Fibroblast of skin of abdomen (primary cell): ENCODE measurements at places on chromosomes 7 and 10.

DNA sequence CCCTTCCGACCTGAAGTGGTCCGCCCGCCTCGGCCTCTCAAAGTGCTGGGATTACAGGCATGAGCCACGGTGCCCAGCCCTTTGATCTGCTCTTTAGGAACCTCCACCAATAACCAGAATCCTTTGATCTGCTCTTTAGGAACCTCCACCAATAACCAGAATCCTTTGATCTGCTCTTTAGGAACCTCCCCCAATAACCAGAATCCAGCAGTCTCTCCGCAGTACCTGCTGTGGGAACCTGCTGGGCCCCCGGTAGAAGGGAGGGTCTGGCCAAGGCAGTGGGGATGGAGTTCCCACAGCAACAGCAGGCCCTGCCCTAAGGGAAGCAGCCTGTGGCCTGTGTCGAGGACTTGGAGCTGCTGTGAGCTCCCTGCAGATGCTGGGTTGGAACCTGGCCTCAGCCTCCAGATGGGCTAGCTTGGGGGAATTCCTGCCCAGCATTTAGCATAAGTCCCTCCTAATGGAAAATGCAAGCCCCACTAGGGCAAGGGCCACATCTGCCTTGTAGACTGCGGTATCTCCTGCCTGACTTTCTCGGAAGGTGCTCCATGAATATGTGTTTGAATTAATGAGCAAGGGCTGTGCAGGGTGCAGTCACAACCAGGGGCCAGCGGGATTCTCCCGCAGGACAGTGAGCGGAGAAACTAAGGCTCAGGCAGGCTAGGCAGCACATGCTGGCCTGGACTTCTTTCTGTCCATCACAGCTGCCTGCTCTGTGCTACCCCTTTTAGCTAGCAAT is 165.8 kb downstream of the UBE2H start:
- DNase-seq = no peak

GRCh38 chr10:113859261-113859660 is 4.8 kb downstream of the NHLRC2 start:
- DNase-seq = no peak

DNA sequence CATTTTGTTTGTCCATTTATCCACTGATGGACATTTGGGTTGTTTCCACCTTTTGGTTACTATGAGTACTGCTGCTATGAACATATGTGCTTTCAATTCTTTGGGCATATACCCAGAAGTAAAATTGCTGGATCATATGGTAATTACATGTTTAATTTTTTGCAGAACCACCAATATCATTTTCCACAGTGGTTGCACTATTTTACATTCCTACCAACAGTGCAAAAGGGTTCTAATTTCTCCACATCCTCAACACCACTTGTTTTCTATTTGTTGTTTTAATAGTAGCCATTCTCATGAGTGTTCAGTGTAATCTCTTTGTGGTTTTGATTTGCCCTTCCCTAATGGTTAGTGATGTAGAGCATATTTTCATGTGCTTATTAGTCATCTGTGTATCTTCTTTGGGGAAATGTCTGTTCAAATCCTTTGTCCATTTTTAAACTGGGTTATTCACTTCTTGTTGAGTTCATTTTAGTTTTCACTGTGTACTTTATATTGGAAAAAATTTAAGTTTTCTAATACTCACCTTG is 101.9 kb downstream of the HIBADH start:
- DNase-seq = peak; percentile 60

- no peak for DNase-seq
These were observed 32.1 kb downstream of the VSTM4 start for GRCh38 chr10:49083261-49083660.

- DNase-seq = no peak
These were observed 4.0 kb upstream of the CREB5 start for GRCh38 chr7:28408105-28408959.

DNA sequence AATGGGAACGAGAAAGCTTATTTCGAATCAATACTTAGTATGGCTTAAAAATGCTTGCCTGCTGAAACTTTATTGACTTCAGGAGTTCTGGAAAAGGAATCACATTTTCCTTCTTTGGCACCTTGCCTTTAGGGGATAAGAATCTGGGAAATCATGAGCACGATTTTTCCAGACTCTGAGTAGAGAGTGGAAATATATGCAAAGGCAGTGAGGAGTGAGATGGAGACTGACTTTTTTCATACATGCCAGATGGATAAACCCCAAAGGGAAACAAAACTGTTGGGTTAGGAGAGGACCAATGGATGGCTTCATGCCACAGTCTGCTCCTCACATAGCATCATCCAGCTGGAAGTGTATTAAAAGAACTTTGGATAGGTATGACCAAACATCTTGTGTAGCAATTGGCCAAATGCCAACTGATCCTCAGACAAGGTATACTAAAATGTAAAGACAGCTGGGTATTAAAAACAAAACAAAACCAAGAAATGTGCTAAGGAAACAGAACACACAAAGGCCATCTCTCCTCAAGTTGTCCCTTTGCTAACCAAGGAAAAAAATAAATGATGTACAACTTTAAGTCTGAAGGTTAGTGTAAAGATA is 1.7 kb downstream of the COL28A1 start:
- no peak for DNase-seq

GRCh38 chr7:37196676-37197075 is 252.0 kb downstream of the ELMO1 start:
- DNase-seq = no peak

GRCh38 chr10:72229261-72230251 is 13.5 kb upstream of the ASCC1 start:
- DNase-seq = no peak

DNA sequence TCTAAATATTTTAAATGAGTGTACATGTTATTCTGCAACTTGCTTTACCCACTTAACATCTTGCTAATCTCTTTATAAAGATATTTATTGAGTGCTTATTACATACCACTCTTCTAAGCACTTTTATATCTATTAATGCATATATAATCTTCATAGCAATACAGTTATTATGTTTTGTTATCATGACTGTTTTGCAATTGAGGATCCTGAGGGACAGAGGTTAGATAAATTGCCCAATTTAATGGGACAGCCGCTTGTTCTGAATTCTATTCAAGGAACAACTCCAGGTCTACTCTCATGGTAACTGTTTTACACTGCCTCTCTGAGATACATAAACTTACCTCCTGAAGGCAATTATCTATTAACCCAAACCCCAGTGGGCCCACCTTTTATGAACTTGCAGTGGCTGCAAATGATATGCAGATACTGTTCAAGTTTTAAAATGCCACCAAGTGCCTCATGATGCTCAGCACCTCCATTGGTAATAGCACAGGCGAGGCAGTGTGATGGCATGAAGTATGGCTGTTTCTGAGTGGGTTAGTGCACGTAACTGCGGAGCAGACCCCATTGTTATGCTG is 60.5 kb downstream of the PON1 start:
- DNase-seq = no peak

GRCh38 chr7:142098004-142098403 is 13.5 kb upstream of the MGAM2 start:
- DNase-seq = no peak

DNA sequence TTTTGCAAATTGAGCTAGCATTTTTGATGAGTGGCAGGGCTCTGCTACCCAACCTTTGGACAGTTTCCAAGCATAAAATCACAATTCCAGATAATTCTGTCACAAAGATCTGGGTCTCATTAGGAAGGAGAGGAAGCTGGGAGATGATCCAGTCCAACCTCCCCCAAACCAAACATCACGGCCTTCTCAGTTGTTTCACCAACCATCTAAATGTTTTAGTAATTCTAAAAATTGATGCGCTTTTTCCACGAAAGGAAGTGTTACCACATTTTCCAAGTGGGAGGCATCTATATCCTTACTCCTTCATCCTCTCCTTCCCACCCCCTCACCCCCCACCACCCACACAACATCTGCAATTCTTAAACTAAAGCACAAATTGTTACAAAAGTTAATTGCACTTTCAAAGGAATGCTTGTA is 108.3 kb downstream of the EGFR start:
- DNase-seq = peak; percentile 61

GRCh38 chr10:100570506-100570905 is 34.8 kb downstream of the HIF1AN start:
- DNase-seq = no peak

DNA sequence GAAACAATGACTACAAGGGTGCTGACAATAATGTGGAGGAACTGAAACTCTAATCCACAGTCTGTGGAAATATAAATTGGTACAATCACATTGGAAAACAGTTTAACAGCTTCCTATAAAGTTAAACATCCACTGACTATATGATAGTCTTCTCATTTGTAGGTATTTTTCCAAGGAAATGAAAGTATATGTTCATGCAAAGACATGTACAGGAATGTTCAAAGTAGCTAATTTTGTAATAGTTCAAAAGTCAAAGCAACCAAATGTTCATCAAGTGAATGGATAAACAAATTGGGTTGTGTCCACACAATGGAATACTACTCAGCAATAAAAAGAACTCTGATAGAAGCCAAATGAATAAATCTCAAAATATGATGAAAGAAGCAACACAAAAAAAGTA is 626.0 kb upstream of the IGFBP3 start:
- DNase-seq = no peak

- no peak for DNase-seq
These were observed 3.3 kb downstream of the SLIT1 start for GRCh38 chr10:97182288-97182990.

- no peak for DNase-seq
These were observed 250.5 kb downstream of the ZMYND11 start for GRCh38 chr10:385571-386300.

DNA sequence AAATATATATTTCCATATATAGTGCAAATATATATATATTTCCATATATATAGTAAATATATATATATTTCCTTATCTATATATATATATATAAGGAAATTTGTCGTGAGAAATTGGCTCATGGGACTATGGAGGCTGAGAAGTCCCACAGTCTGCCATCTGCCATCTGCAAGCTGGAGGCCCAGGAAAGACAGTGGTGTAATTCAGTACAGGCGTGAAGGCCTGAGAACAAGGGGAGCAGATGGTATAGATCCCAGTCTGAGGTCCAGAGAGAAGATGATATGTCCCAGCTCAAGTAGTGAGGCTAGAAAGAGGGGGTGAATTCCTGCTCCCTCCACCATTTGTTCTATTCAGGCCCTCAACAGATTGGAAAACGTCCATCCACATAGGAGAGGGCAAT is 78.9 kb downstream of the MTPN start:
- DNase-seq = no peak

DNA sequence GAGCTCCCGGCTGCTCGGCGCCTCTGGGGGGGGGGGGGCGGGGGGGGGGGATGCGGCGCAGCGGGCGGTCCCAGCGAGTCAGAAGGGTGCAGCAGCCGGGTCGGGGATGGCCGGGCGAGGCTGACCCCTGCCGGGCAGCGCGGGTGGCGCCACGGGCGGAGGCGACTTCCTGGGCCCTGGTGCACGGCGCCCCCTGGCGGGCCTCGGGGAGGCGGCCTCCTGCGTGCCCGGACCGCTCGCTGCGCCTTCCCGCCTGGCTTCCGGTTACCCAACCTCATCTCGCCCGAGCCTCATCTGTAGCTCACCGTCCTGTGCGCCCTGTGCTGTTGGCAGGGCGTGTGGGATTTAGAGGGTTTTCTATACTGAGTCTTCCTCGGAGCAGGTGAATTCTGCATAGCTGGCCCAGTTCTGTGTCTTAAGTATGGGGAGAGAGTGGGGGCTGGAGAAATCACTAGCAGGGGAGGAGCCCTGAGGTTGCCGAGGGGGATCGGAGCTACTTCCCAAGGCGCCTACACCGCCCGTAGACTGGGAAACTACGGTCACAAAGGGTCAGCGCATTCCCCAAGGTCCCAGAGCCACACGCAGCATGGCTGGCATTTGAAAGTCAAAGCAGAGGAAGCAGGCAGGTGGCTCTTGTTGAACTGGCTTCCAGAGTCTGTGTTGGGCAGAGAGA is 28.3 kb upstream of the WDFY4 start:
- peak; percentile 87 for DNase-seq

DNA sequence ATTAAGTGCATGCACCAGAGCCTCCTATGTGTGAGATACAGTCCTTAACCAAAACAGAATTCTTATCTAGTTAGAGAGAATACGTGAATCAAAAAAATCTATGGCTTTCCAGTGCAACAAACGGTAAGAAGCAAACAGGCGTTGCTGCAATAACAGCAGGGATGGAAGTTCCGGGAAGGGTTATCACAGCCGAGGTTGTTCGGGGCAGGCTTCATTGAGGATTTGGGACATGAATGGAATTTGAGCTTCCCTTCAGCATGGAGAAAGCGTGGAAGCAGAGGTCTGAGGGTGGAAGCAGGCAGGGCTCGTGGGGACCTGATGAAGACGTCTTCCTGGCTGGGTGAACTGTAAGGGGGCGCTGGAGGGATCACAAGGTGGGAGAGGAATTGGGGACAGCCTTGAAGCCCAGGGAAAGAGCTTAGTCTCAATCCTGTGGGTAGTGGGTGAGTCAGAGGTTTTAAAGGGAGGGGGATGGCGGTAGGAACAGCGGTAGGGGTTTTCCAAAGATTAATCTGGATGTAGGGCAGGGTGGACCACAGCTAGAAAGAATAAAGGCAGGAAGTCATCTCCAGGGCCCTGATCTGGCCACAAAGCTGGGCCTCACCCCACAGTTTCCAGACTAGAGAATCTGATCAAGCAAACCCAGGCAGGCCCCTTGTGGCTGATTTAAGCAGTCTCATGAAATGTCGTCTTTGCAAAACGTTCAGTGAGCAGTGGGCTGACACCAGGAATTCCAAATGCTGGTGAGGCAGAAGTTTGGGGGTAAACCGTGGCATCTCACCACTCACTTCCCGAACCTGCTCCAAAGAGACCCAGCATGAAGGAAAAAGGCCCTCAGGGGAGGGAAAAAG is 65.1 kb downstream of the CALML3 start:
- peak; percentile 86 for DNase-seq

GRCh38 chr7:124030964-124031363 is 1.9 kb downstream of the TMEM229A start:
- no peak for DNase-seq

DNA sequence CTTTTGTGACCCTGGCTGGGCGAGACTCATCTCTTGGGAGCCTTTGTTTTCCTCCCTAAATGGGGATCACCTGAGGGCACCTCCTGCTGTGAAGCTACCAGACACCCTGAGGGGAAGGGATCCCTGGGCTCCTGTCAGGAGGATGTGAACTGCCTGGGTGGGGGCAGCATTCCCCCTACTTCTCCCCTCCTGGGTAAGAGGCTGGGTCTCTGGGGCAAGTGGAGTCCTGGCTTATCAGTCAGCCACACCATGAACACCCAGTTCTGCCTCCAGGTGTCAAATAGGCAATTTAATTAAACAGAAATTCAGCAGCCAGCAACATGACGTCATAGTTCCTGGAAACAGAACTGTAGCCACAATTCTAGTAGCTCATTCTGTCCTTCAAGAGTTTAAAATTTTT is 97.7 kb upstream of the RET start:
- DNase-seq = no peak

GRCh38 chr7:107726356-107727130 is 17.4 kb upstream of the CBLL1 start:
- DNase-seq = no peak

- no peak for DNase-seq
These were observed 96.5 kb upstream of the NAMPT start for GRCh38 chr7:106381252-106381651.

- DNase-seq = peak; percentile 44
These were observed at the start of gene NKX2-3 for GRCh38 chr10:99532687-99533495. Gene NKX2-3 (plus strand): TSS chr10:99532942. CDS start chr10:99533132, 190 bp downstream.

GRCh38 chr10:14586901-14587300 is 187.8 kb downstream of the FAM107B start:
- no peak for DNase-seq

GRCh38 chr7:122143376-122143750 is 686 bp downstream of the AASS start:
- peak; percentile 10 for DNase-seq
